Prostate gland (tissue), 2 donors: ENCODE measurements at places on chromosomes 1 and 21.

- DNase-seq, result no peak
Measured at GRCh38 chr21:35170244-35170643, 121.1 kb upstream of the RUNX1 start.

GRCh38 chr1:67094191-67094590, 40.2 kb upstream of the SLC35D1 start:
- no peak for DNase-seq

DNA sequence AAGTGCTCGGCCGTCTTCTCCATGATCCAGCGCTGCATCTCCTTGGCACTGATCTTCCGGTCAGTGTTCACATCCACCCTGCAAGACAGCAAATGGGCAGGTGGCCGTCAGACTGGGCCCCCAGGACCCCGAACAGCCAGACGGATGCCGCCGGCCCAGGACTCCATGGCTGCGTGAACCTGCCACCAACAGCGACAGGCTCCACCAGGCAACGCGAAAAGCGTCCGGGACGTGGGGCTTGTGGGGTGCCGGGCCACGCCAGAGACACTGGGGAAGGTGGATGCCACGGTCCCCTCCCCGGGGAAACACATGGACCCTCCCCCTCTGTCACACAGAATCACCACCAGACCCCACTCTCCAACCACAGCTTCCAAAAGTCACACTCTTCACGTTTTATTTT, 7.9 kb downstream of the SDF4 start:
- no peak for DNase-seq

- DNase-seq, result no peak
Measured at GRCh38 chr1:243229526-243229925, 25.6 kb downstream of the CEP170 start.

GRCh38 chr1:63119575-63120155, 202.7 kb upstream of the FOXD3 start:
- no peak for DNase-seq

- no peak for DNase-seq
Measured at GRCh38 chr1:179742717-179743678, at the start of gene FAM163A. TSS of gene FAM163A (plus strand) at chr1:179743291. CDS start at chr1:179813098, 69,807 bp downstream.

GRCh38 chr1:40270152-40270834, 12.3 kb downstream of the ZMPSTE24 start:
- DNase-seq, result no peak

DNA sequence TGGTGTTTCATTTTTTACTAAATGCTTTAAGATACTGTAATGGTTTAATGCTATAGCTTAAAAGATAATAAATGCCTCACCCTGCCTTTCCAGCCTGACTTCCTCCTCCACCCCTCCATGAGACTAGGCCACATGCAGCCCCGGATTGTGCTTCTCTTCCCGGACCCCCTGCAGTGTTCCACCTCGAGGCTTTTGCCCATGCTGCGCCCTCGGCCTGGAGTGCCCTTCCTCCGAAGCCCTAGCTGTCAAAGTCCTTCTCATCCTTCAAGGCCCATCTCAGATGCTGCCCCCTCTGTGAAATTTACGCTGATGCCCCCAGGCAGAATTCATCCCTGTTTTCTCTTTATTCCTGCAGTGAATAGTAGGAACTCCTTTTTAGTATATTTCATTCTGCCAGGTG, 98.5 kb downstream of the ATP5PO start:
- DNase-seq, result no peak

DNA sequence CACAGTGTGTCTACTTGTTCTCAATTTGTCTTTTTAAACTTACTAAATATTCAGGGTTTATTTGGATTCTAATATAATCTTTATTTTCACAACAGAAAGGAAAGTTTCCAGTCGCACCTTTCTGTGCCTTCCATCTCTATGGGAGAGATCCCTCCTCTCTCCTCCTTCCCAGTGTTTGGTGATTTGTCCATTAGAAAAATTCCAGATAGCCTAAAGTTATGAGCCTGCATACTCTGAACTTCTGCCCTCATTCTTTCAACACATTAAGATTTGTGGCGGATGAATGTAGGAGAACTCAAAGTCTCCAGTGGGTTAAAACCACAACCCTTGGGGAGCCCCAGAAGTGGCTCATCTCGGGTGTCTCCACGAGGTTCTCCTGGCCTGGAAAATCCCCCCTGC, 3.6 kb downstream of the NHLH2 start:
- DNase-seq, result no peak

DNA sequence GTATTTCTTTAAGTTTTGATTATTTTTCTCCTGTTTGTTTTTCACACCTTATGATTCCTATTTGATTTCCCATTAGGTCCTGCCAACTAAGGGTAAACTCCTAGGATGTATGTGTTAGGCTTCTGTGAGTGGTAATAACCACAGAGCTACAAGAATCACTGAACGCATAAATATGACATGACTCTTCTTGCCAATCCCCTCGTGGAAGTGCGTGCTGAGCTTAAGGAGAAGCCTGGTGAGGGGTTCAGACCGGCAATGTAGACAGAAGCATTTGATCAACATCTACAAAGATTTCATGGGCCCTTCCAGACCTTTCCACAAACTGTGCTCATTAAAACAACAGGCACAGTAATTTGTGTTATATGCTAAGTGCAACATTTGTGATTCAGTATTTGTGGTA, 273.8 kb upstream of the SNX7 start:
- no peak for DNase-seq

- no peak for DNase-seq
Measured at GRCh38 chr1:20137604-20138003, 1.5 kb upstream of the PLA2G2F start.

DNA sequence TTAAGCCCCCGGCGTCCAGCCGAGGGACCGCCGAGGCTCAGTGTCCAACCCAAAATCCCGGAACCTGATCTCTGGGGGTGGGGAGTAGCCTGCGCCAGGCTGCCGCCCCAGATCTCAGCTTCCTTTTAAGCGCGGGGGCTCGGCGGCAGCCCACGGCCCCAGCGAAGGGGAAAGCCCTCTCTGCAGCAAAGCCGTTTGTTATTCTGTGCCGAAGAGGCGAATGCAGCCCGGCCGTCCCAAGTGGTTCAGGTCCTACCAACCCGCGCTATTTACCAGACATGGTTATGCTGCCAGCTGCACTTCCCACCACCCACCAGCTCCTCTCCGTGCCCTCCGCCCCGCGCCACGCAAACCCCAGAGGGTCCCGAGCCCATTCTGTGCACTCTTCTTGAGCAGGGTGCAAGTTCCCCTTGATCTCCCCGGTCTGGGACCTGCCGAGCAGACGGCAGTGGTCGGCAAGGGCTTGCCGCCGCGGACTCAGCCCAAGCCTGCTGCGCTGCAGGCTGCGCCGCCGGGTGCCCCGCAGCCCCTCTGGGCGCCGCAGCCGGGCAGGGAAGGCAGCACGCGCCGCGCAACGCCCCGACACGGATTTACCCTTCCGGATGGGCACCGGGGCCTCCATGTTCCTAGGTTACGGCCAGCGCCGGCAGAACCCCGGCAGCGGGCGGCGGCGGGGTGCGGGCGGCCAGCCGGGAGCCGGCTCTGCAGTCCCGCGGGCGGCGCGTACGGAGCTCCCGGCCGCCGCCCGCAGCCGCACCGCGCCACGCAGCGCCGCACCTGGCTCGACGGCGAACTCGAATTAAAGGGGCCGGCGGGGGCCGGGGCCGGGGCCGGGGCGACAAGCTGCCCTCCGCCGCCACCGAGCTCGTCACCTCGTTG, 738 bp upstream of the KCNA2 start:
- DNase-seq, result no peak

- DNase-seq, result no peak
Measured at GRCh38 chr1:14946684-14947238, 206.8 kb upstream of the TMEM51 start.

DNA sequence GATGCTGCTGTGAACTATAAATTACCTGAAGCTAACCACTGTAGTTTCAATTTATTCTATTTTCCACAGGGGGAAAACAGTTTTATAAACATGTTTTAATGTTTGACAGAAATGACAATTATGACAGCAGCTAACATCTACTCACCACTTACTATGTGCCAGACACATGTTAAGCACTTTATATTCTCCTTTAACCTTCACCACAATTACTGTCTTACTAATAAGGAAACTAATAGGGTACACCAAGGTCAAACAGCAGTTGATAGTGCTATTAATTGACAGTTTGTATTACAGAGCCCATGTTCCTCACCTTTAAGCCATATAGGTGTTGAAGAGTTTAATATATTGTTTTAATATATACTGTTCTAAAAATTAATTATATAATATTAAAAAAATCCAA, 146.4 kb downstream of the EVI5 start:
- DNase-seq, result no peak

GRCh38 chr1:59445040-59445439, 148.1 kb downstream of the FGGY start:
- DNase-seq, result peak; percentile 77

DNA sequence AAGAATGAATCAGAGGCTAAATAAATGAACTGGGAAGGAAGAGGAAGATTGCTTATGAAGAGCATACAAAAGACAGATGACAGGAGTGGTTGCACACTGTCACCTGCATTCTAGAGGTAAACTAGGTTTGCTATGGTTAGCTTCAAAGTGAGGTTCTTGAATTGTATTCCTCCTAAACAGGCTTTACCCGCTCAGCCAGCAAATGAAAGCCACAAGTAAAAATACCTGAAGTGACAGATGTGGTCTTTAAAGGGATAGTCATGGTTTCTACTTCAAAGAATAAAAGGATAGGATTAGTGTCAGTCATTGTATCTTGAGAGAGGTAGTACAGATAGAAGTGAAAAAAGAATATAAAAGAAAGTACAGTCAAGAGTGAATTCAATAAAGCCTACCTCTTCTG, 32.4 kb upstream of the PRDX6 start:
- no peak for DNase-seq

GRCh38 chr1:1171161-1171545, 2.5 kb upstream of the TTLL10 start:
- DNase-seq, result no peak

DNA sequence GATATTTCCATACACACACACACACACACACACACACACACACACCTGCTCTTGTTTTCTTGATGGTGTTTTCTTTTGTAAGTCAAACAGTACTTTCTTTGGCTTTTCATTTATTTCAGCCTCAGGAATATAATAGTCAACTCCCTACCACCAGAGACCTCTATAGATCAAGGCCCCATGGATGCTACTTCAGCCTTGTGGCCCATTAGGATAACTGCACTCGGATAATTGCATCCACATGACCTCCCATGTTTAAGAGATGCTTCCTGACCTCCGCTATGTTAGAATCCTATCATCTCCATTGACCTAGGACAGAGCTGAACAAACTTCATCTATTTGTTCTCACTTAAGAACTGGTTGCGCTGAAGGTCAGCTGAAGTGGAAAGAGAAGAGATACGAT, 1094.0 kb upstream of the B3GALT2 start:
- DNase-seq, result no peak

GRCh38 chr21:34651642-34652041, 17.2 kb upstream of the CLIC6 start:
- DNase-seq, result no peak

DNA sequence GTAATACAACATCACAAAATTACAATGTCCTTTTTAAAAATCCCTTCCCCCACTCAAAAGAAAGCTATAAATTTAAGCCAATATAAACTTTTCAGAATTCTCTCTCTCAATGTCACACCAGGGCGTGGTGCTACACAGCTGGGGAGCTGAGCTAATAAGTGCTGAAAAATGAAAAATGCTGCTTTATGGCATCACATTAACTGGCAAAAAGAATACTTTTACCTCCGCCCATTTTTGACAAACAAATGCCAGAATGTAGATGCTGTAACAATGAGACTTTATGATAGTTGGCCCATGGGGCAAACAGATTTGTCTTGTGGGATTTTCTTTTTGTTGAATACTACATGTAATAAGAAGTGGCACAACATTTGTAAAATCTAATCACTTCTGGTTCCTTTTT, 12.7 kb upstream of the LYPLAL1 start:
- no peak for DNase-seq

DNA sequence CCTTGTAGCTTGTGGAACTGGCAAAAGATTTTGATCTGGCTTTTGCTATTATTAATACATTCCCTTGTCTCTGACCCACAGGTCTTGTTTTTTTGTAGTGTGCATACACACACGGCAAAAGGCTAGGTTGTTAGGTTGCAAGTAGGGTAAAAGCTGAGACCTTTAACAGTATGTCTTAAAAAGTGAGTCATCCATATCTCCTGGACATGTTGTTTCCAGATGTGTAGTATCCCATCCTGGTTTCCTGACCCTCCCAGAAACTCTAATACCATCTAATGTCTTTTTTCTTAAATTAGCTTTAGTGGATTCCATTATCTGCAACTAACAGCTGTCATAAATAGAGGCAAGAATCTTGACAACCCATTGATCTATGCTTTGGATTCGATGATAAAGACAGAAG, 14.7 kb downstream of the OVGP1 start:
- no peak for DNase-seq

- no peak for DNase-seq
Measured at GRCh38 chr1:204828352-204828850, 42.3 kb upstream of the NFASC start.

DNA sequence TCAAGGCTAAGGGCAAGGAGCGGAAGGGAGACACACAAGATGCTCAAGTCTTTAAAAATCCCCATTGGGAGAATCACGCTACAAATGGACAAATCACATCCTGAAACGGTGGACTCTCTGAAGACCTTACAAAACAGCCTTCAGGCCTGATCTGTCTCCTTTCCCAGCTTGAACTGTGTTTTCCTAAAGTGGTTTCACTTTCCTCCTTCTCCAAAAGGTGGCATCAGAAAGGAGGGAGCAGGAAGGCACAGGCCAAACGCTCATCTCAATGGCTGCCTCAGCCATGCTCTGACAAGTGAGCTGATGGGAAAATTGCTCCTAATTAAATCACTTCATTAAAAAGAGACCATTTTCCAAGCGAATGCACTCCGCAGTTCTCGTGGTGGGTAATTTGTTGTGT, 47.7 kb downstream of the UTP25 start:
- DNase-seq, result no peak

DNA sequence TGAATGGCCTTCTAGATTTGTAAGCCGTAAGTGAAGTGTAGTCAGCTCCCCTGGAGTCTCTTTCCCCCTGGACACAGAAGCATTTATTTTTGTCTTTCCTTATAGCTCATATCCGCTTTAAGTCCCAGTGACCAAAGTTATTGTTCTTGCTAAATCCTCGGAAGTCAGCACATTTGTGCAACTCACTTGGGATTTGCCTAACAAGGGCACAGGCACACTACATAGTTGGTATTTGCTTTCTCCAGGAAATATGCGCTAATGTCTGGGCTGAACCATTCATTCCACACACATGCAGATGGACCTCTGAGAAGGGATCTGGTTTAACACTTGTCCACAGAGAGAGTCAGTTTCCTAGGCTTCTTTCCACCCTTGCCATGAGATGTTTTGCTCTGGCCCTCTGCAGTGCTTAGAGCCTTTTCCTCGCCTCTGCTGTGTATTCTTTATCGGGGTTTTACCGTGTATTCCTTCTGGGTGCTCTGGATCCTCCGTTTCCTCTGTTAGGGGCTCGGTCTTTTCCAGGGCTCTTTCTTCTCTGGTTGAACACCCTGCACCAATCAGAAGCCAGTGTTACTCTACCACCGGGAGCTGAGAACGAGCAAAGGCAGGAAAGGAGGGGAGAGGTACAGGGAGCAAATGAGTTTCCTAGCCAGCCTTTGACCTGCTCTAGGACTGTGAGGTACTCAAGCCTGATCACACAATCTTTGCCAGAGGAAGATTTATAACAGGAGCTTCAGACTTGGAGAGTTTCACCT, 72.4 kb downstream of the ABCA4 start:
- no peak for DNase-seq
